Activated CD4-positive, alpha-beta T cell treated with anti-CD3 and anti-CD28 coated beads for 36 hours (primary cell): ENCODE measurements at places on chromosomes 11 and 22.

- DNase-seq, result no peak
Measured at GRCh38 chr11:57375490-57375889, 5.5 kb downstream of the PRG3 start.

- DNase-seq, result no peak
Measured at GRCh38 chr11:43366677-43367076, 8.0 kb downstream of the TTC17 start.

DNA sequence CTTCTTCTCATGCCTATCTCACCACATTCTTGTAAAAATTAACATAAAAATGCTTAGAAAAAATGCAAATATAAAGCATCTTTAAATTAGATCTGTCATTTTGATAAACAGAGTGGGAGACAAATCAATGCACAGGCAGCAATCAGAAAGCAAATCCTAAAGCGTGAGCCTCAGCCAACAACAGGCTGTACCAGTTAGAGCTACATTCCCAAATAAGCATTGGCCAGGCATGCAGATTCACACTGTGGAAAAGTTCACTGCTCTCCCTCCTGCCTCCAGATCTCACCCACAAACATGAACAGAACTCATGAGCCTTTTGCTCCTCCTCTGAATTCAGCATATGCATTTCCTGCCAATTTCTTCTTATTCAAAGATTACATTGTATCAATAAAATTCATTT is 115.2 kb upstream of the FAT3 start:
- no peak for DNase-seq

DNA sequence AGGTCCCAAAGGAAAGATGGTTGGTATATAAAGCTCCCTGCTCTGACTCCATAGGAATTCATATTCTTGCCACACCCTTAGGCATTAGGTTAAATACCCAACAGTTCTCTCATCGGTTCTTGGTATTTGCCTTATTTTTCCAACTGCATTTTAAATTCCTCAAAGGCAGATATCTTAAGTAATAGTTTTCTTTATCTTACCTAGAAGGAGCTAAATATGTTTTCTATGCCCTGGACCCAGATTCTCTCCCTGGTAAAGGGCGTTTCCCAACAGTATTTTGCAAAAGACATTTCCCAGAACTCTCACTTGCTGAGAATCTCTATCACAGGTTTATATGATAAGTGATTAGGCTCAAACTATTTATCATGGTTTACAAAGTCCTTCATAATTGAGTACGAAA is 158.6 kb upstream of the BDNF start:
- DNase-seq, result no peak

- peak; percentile 32 for DNase-seq
Measured at GRCh38 chr11:71998649-71999310, at the start of gene IL18BP. IL18BP (plus strand) TSS chr11:71998909; CDS start chr11:71999985, 1,076 bp downstream.

- no peak for DNase-seq
Measured at GRCh38 chr11:117187799-117188481, 9.4 kb downstream of the SIDT2 start.

- no peak for DNase-seq
Measured at GRCh38 chr11:78259777-78260487, 71.2 kb downstream of the USP35 start.

DNA sequence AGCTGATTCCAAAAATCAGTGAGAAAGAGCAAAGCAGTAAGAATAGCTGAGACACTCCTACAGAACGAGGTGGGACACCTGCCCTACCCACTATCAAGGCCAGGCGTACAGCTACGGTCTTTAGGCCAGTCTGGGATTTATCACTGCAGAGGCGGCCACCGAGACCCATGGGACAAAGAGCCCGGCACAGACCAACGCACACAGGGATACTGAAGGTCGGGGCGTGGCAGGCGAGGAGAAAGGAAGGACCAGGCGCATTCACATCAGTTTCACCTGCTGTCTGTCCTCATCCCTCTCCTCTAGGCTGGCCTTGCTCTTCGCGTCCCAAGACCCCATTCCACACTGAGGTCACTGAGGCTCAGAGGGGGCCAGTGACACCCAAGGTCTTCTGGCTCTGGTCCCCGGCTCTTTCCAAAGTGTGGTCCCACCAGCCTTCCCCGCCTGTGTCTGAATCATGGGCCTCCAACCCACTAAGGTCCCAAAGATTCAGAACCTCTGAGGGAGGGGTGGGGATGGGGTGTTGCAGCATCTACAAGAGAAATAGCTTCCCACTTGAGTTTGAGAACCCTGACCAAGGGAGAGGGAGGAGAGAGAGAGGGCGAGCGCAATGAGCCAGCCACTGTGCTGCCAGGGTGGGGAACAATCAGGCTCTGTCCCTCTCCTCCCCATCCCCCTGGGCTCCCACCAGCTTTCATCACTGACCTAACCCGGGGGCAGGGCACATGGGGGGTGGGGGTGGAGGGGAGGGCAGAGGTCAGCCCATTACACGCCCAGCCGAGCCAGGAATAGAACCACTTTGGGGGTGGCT is 7.2 kb upstream of the PICK1 start:
- DNase-seq, result no peak

GRCh38 chr11:70313945-70314344 is 43.5 kb downstream of the PPFIA1 start:
- DNase-seq, result no peak
